ENCODE measurements at places on chromosomes 2 and 18. TPM values are rescaled to one million over a fixed set of nuclear protein-coding genes. Genes with fewer than 3 reads are reported as not detected.
A peak's percentile ranks its signal among the peaks of the same experiment; 100 is the strongest.

The SLC19A3 gene
- total RNA-seq = not detected

GRCh38 chr2:138476940-138477339, 24.6 kb upstream of the SPOPL start:
- H3K36me3 ChIP-seq = no peaks in the 10 kb centered on the region
- DNase-seq = no peak
- H3K27me3 ChIP-seq = no peaks in the 10 kb centered on the region
- H3K27ac ChIP-seq = no peak overlapping the region
- H3K4me3 ChIP-seq = no peak overlapping the region
- H3K4me1 ChIP-seq = no peaks in the 10 kb centered on the region

DNA sequence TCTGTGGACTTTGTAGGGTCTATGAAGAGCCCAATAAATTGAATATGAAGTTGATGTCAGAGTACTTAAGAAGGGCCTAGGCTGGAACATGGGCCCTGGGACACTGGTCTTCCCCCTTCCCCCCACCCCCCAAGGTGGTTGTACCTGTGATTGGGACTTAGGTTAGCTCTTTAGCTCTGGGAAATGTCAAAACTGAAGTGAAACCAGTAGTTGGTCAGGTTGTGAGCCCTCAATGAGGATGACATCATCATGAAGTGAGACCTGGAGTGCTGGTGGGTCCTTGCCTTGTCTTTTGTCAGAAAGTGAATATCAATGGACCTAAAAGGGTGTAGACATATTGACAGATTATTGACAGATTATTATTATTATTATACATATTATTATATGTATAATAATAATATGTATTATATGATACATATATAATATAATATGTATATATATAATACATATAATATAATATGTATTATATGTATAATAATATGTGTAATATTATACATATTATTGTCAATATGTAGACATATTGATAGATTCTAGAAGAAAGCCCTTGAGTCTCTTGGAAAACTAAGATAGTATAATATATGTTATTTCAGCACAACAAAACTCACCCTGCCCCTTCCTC, 5.4 kb downstream of the MARS2 start:
- H3K27me3 ChIP-seq = no peaks in the 10 kb centered on the region
- peaks cover 9% of the 10 kb centered on the region for H3K4me1 ChIP-seq
- no peaks in the 10 kb centered on the region for H3K36me3 ChIP-seq
- no peak overlapping the region for H3K4me3 ChIP-seq
- DNase-seq = no peak

DNA sequence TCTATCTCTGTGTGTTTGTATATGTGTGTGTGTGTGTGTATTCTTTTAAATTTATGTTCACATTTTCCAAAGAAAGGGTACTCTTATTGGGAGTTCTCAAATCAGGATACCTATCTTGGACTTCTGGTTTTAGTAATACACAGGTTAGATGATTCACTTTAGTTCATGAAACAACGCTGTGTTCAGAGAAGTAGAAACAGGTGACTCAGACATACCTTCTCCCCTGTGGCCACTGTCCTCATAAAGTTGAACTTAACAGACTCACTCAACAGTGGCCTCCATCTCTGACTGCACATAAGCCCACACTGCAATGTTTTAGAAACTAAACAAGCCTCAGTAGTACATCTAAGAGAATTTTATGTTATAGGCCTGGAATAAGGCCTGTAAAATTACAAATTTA, 566.6 kb upstream of the VRK2 start:
- no peaks in the 10 kb centered on the region for H3K4me1 ChIP-seq
- H3K27me3 ChIP-seq = no peaks in the 10 kb centered on the region
- no peak overlapping the region for H3K4me3 ChIP-seq
- no peak for DNase-seq
- H3K27ac ChIP-seq = no peak overlapping the region

DNA sequence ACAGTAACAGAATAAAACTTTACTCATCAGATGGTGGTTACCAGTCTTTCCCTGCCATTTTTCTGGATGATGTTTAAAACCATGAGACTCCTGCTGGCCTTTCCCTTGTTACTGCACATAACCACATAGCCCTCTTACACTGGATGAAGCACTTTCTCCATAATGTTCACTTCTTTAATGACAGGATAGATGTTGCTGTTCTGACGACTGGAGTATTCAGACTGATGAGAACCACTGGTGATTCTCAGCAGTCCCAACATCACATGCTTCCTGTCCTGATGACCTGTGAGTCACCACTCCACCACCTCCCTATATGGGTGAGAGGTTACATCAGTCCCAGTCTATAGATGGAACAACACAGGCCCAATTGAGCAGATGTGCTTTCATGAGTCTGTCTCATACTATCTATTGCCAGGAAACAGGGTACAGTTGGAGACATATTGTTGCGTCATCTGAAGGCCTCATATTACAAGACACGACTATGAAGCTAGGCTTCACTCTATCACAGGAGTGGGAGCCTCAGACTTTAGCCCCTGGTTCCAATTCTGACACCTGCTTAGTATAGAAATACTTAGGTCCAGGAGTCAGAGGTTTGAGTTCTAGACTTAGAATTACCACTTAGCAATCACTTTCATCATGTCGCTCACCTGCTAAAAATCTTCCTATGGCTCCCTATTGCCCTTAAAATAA, 145.7 kb upstream of the KLF7 start:
- H3K27me3 ChIP-seq = no peaks in the 10 kb centered on the region
- H3K27ac ChIP-seq = no peak overlapping the region
- H3K4me3 ChIP-seq = no peak overlapping the region

GRCh38 chr2:102592601-102593000, 26.8 kb upstream of the SLC9A2 start:
- H3K4me3 ChIP-seq = no peak overlapping the region
- H3K4me1 ChIP-seq = no peaks in the 10 kb centered on the region
- peaks cover 5% of the 10 kb centered on the region for H3K27me3 ChIP-seq
- DNase-seq = no peak

DNA sequence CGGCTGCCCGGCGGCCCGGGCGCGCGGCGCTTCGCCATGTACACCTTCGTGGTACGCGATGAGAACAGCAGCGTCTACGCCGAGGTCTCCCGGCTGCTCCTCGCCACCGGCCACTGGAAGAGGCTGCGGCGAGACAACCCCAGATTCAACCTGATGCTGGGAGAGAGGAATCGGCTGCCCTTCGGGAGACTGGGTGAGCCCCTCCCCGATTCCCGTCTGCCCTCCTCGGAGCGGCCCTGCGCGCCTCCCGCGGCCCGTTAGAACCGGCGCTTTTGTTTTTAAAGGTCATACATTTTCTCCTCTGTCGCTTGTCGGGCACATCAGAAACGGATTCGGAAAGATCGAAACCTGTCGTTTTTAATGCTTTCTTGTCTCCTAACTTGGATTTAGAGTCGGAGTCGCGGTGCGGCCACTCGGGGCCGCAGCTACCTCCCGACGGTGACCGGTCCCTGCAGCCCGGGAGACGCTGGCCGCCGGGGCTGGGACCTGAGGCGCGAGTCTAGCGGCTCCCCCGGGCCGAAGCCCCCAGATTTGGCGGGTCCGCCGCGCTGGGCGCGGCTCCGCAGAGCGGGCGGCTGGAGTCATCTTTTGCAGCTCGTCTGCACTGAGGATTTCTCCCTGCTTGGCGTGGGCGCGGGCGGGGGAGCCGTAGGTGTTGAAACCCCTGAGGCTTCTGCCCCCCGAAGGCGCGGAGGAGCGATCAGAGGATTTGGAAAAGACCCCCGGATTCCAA, 519 bp downstream of the TTL start:
- H3K27me3 ChIP-seq = no peaks in the 10 kb centered on the region
- DNase-seq = peak; percentile 38
- H3K36me3 ChIP-seq = no peaks in the 10 kb centered on the region
- H3K4me1 ChIP-seq = peaks cover 26% of the 10 kb centered on the region
- H3K4me3 ChIP-seq = peak overlapping the region; percentile 90

DNA sequence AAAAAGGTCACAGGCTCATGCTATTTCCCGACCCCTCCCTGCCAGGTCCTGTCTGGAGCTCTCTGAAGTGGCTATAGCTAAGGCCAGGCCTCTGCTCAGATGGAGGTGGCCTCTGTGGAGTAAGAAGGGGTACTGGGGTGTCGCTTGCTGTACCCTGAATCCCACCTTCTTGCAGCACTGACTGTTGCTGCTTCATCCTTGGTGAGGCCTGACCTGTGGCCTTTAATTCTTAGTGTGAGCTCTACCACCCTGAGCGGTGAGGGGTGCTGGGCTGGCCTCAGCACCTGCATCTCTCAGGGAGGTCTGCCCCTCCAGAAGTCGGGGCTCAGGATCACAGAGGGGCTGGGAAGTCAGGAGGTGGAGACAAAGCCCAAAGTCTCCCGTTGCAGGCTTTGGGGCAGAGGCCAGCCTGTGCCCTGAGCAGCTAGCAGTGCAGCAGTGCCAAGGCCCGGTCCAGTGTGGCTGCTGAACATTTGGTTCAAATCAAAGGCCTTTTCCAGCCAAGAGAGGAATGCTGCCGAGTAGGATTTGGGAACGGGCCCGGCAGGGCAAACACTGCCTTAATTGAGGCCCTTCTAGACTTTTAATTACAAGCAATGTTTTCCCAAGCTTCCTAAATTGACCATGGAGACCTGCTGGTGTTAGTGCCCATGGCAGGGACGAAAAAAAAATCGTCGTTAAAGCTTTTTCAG, 133.5 kb upstream of the HAAO start:
- H3K4me1 ChIP-seq = peaks cover 79% of the 10 kb centered on the region
- no peaks in the 10 kb centered on the region for H3K36me3 ChIP-seq
- peak overlapping the region; percentile 90 for H3K27ac ChIP-seq
- no peak overlapping the region for H3K4me3 ChIP-seq

DNA sequence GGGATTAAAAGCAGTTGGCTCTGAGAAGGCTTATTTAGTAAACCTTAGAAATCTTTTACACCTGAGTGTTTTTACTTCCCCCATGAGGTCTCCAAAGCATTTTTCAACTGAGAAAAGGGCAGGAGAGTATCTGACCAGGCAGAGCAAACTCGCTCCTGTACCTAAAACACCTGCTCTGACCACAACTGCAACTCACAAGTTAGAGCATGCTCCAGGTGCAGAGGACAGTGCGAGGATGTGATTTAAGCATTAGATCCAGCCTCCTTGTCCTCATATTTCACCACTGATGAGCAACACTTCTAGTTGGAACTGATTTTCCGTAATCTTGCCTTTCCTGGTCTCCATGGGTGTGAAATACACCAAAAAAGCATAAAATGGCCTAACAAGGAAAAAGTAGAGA, 34.5 kb upstream of the TBC1D8 start:
- DNase-seq = no peak
- no peak overlapping the region for H3K4me3 ChIP-seq
- H3K36me3 ChIP-seq = no peaks in the 10 kb centered on the region
- H3K4me1 ChIP-seq = no peaks in the 10 kb centered on the region
- no peak overlapping the region for H3K27ac ChIP-seq
